ENCODE measurements at places on chromosomes 2 and 18.

GRCh38 chr2:60054571-60055340 is 498.7 kb downstream of the BCL11A start:
- DNase-seq, result no peak

DNA sequence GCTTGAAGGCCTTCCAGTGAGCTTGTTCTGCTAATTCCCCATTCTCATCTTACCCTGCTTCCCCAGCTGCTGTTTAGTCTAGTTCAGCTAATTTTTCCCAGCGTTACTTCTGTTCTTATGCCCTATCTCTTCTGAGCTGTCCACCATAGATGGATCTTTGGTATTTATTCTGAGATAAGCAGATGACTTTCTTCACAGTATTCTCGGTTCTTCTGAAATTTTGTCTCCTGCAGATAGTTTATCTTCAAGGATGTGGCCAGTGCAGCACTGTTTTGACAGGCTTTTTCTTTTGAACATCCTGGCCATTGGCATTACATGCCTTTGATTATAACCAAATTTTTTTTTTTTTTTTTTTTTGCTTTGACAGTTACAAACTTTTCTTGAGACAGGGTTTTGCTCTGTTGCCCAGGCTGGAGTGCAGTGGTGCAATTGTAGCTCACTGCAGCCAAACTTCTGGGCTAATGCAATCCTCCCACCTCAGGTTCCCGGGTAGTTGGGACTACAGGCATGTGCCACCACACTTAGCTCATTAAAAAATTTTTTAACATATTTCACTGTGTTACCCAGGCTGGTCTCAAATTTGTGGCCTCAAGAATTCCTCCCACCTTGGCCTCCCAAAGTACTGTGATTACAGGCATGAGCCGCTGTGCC is 134.2 kb downstream of the WDSUB1 start:
- no peak for DNase-seq

DNA sequence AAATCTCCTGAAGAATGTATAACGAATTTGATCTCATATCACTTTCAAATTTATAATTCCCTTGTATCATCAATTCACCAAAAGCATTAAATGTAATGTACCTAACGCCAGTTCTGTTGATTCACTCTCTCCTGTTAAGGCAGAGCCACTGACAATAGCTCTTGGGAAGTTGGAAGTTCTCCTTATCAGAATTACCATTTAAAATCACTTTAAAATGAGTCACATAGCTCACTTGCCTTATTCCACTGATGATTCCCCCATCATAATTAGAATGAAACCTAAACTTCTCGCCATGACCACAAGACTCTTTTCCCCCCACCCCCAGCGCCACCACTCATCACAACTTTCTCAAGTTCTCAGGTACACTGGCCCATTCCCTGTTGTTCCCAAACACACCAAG is 117.1 kb downstream of the PID1 start:
- DNase-seq, result no peak

DNA sequence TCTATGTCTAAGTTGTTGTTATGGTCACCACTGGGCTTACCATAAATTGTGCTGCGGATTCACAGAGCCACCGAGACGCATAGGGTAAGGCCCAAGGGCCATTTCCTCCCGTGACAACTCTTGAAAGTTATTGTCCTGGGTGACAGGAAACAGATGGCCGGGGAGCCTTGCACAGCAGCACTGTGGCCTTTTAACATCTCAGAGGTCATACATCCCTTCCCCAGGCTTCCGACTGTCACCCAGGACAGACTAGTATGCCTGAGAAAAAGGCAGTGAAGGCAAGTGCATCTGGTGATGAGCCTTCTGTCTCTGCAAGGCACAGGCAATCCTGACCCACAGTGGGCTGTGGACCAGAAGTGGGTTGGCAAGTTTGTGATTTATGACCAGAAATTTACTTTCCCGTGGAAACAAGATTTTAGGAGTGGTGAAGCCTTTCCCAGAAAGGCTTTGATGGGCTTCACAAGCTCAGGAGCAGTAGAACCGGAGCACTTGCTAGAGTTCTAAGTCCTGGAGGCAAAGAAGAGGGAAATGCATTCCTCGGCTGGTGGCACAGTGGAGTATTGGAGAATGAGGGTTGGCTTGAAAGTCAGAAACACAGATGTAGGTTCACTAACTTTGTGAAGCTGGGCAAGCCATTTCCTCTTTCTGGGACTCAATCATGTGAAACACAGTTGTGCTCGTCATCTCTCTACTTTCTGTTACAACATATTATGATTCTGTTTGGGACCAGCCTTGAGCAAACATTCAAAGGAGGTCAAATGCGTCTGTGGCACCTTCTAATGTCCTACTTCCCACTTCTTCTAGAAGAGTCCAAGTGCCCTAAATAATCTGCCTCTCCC is 2.0 kb upstream of the CAPN14 start:
- no peak for DNase-seq

DNA sequence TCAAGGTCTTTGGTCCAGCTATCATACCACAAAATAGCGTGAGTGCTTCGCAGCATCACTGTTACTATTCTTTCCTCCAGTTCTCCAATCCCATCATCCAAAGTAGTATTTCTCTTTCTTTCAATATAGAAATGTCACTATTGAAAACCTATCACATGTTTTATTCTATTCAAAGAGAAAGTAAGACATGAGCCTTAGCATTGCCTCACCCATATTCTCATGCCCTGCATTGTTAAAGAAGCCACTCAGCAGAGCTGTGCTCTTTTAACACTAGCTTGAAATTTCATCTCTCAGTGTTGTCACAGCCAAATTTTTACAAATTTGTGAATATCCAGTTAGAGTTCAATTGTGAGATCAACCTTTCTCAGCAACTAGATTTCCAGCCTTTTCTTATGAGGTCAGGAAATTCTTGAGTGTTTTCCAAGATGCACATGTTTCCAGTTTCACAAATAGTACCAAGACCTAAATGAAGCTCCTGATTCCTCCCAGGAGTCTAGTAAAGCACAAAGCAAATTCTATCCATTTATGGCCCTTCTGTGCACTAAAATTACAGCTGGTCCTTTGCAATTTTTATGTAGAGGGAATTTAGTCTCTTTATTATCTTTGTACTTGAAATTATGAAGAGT is 343.7 kb downstream of the SPAG16 start:
- no peak for DNase-seq

DNA sequence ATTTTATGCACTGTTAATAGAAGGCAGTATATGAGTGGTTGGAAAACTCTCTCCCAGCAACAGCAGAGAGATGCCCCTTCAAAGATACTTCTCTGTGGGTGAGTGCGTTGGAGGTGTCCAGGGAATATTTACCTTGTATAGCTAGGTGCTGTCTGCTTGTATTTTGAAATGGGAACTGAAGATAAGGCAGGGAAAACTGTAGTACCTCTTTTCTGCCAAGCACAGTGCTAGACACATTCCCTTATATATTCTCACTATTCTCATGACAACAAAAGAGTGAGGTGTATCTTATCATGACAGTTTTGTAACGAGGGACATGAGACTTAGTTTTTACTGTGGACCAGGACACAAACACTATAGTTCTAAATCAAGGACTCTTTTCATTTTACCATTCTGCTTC is 2.1 kb downstream of the TTC39C start:
- DNase-seq, result no peak

- no peak for DNase-seq
Measured at GRCh38 chr2:190641469-190641868, 7.4 kb upstream of the NAB1 start.

DNA sequence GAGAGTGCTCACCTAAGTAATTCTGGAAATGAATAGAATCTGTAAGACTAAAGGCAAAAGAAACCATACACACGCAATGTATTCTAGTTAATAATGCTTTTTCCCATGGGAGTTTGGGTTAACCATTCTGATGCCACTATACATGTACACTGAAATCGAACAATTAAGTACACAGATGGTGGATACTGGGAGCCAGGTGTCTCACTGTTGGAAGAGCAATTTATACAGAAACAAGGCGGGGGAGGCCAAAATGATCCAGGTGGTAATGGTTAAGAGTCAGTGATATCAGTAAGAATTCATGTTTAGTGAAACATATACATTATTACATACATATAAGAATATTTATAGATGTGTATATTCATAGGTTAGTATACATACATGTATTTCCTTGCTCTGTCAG is 67.2 kb downstream of the TMEM131 start:
- DNase-seq, result no peak

DNA sequence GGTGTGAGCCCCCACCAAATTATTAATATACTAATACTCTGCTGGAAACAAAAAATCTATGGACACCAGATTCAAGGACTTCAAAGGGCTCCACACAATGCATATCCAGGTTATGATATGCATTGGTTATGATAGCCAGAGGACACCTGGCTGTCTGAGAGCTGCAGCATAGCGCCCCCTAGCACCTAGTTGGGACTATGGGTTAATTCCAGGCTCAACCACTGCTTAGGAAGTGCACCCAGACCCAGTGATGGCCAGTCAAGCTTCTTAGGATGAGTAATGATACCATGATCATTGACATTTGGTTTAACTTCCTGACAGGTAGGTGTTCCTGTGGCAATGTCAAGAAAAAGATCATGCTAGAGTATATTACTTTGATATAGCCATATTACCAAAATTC is 3.8 kb upstream of the FRZB start:
- DNase-seq, result no peak

GRCh38 chr18:27863780-27864430 is 313.0 kb downstream of the CDH2 start:
- DNase-seq, result no peak

DNA sequence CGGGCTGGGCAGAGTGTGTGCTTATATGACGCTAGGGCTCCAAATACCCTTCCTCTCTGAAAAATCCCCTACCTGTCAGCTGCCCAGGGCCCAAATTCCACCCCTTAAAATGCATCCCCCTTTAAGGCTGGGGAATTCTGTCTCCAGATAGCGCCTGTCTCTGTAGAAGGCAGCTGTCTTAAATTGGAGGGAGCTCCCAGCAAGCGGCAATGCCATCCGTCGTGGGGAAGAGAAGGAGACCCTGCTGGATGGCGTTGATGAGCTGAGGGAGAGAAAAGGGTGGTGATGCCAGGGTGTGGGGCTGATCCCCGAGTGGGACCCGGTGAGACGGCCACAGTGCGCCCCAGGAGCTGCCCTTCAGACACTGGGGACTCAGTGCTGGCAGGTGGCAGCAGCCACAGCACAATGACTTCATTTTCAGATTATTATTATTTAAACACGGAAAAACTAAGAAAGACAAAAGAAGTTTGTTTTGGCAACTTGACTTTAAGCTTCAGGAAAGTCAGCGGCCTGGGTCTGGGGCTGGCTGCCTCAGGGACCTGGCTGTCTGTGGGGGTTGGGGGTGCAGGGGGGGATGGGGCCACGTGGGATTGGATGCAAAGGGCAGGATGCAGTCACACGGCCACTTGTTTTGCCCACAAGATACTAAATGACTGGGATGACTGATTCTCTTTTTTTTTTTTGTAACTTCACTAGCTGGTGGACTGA is 152.8 kb downstream of the TFCP2L1 start:
- DNase-seq, result no peak

DNA sequence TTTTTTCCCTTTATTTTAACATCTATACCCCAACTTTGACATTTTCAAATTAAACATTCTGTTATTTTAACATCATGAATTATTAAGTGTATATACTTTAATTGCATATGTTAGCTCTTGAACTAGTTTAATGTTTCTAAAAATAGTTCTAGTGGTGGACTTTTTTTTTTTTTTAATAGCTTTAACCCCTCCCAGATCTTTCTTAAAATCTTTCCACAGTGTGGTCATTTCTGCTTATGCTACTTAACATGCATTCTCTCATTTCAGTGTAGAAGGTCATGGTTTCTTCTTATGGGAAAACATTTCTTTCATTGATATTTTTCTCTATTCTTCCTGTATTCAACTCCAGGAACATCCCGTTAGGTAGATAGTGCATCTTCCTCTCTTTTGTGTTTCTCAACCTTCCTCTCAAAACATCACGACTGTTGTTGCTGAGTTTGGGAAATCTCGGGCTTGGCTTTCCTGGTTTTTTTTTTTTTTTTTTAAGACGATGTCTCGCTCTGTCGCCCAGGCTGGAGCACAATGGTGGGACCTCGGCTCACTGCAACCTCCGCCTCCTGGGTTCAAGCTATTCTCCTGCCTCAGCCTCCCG is 849 bp upstream of the TMEM18 start:
- DNase-seq, result no peak

DNA sequence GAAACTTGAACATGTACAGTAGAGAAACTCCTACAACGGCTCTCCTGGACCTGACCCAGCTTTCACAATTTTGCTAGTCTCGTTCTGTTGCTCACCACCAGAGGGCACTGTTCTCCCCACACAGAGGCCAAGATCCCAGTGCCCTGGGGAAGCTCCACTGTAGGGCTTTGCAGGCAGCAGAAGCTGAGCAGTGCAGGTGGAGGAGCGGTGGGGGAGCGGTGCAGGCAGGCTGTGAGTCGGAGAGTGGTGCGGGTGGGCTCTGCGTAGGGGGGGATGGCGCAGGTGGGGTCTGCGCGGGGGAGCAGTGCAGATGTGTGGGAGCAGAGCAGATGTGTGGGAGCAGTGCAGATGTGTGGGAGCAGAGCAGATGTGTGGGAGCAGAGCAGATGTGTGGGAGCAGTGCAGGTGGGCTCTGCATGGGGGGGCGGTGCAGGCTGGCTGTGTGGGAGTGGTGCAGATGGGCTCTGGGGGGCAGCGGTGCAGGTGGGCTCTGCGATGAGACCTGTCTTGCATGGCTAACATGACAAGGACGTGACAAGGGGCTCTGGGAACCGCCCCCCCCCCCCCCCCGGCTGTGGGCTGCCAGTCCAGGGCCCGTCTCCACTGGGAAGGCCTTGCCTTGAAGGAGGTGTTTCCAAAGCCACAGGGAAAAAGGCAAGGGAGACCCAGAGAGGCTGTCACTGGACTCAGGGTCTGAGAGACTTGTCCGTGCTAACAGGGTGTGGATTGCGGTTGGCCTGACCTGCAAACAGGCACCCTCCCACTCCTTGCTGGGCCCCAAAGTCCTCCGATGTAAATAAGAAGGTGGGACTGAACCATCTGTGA is 7.3 kb downstream of the CYS1 start:
- DNase-seq, result peak; percentile 63

DNA sequence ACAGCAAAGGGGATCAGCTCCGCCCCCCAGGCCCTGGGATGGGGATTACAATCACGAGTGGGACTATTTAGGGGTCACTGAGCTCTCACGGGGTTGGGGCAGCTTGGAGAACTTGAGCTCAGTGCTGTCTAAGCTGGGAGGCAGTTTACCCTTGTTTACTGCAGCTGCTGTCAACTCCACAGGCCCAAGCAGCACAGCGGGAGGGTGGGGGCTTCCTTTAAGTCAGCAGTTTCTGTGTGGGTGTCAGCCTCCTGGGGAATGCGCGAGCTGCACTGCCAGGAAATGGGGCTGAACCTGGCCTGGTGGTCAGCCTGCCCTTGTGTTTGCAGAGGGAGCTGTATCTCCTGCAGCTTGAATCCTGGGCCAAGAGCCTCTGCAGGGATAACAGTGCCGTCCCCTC is 29.8 kb downstream of the TOGARAM2 start:
- no peak for DNase-seq
